ENCODE measurements at places on chromosomes 11 and 22. TPM values are rescaled to one million over a fixed set of nuclear protein-coding genes. Genes with fewer than 3 reads are reported as not detected.

CARD18 gene
- total RNA-seq: under 0.01 TPM

MRPL23 gene
- 143 TPM for total RNA-seq

ZP1 gene
- total RNA-seq: not detected

OR11H1 gene
- total RNA-seq: not detected

EI24 gene
- total RNA-seq: 69.3 TPM

MIOX gene
- not detected for total RNA-seq

MYOD1 gene
- not detected for total RNA-seq

MYO7A gene
- 0.43 TPM for total RNA-seq

TFIP11 gene
- total RNA-seq: 34.5 TPM

PDGFD gene
- 4.8 TPM for total RNA-seq

APOL6 gene
- total RNA-seq: 33.8 TPM

Measured in fibroblast of villous mesenchyme (primary cell).